ENCODE measurements at places on chromosomes 5 and 9.

GRCh38 chr5:148491793-148492184, 108.0 kb downstream of the FBXO38 start:
- no peak for DNase-seq

DNA sequence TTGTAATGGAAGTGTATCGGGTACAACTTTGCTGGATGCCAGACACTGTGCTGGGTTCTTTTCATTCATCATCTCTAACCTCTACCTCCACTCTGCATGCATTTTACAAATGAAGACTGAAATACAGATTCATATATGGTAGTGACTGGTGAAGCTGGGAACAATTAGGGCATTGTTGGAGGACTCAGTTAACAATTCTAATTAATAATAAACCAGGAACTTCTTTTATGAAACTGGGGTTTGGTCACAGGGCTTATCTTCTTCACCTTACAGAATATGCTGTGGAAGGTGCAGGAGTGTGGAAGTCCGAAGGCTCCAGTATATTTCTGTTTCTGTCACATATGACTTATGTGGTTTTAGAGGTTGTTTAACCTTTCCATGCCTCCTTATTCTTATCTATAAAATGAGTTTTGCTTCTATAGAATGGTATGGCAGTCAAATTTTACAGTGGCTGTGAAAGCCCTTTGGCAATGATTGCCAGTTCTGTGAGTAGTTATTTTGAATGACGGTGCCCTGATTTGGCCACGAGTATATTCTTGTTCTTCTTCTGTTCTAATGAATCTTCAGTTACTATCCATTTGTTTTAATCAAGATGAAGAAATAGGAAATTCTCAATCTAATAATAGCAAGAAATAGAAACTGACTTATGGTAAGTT, 284.7 kb downstream of the GABRB2 start:
- no peak for DNase-seq

DNA sequence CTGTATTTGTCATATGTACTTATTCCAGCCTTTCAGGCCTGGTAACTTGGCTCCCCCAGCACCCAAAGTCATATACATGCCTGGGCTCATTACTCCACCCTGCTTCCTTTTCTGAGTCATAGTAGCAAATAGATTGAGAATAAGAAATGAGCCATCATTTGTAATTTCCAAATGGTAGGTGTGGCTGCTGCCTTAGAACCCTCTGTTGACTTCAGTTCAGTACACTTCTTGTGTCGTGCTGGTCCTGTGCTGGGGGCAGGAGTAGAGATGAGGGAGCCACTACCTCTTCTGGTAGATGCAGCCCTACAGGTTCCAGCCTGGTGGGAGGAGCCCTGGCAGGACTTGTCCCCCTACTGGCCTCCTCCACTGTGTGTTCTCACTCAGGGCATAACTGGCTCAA, 11.1 kb downstream of the GM2A start:
- no peak for DNase-seq

GRCh38 chr9:77988630-77989029, 43.0 kb downstream of the GNAQ start:
- no peak for DNase-seq

DNA sequence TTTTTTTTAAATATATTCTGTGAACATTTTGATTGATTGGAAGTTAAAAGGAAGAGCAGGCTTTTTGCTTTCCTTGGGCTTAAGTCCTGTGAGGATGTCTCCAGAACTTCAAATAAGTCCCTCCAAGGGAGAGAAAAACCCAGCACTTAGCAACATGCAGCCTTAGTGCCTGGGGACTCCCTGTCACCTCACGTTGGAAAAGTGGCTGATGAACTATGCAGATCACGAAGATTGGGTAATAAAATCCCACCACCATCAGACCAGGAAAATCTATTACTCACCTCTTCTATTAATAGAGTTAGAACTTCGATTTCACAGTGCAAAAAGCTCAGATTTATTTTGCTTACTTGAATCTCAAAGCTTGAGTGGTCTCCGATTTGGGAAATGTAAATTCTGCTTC, 507.0 kb downstream of the MAT2B start:
- DNase-seq = no peak

GRCh38 chr5:172171118-172171517, 16.9 kb downstream of the STK10 start:
- DNase-seq = no peak

DNA sequence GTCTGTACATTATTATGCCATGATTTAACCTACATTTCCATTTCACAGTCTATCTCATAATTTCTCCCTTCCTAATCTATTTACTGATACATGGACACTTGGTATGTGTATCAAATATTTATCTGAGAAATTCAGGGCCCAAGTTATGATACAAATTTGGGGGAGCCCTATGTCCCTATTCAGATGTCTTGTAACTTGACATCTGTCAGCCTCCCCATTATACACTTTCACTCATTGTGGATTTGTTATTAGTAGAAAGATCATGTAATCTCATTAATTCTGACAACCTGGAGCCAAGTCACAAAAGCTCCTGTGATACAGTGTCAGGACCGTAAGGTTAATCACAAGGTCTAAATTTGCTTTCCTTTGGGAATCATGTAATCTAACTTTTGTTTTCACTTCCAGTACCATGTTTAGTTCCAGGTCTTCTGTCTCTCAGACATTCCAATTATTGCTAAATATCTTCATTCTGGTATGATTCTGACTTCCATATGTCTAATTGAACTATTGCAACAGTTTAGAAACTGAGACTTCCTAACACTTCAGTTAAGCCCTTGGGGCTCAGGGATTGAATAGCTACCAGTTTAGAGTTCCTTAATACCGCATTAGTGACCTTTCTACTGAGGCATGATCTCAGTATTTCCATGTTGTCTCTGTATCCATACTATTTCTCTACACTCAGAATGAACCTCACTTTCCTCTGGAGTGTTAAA, 182.9 kb upstream of the NUDT12 start:
- no peak for DNase-seq

- DNase-seq = no peak
These were observed 1672.0 kb upstream of the CDH9 start for GRCh38 chr5:28710360-28710759.

DNA sequence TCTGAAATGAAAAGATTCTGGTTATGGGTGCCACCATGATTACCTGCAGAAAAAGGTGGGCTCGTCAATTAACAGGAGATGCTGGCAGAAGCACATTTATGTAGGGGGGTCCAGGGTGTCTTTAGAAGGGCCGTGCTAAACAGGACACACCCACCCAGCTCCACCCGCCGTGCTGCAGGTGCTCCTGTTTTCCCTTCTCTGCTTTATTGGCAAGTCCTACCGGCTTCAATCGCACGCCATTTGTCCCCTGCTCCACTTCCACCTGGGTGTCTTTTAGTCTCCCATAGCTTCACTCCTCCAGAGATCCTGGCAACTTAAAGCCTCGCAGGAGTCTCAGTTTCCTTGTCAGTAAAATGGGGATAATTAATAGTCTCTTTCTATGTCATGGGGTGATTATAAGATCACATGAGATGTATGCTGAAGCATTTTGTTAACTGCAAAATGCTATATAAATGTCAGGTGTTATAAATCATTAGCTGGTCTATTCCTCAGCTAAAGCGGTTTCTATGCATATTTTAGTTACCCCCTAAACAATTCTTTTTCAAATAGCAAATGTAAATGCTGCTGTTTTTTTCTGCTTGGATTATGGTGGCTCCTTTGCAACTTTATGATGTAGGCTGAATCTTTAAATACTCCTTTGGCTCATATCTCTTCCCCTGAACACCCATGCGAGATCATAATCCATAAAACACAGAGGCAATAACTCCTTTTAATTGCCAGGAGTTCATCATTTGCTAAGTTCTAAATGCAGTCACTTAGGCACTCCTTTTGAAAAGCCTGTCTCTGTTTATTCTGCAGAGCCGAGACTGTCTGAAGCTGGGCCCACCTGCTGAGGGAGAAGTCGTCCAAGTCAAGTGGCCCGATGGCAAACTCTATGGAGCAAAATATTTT, 406.9 kb downstream of the KDM4C start:
- no peak for DNase-seq

DNA sequence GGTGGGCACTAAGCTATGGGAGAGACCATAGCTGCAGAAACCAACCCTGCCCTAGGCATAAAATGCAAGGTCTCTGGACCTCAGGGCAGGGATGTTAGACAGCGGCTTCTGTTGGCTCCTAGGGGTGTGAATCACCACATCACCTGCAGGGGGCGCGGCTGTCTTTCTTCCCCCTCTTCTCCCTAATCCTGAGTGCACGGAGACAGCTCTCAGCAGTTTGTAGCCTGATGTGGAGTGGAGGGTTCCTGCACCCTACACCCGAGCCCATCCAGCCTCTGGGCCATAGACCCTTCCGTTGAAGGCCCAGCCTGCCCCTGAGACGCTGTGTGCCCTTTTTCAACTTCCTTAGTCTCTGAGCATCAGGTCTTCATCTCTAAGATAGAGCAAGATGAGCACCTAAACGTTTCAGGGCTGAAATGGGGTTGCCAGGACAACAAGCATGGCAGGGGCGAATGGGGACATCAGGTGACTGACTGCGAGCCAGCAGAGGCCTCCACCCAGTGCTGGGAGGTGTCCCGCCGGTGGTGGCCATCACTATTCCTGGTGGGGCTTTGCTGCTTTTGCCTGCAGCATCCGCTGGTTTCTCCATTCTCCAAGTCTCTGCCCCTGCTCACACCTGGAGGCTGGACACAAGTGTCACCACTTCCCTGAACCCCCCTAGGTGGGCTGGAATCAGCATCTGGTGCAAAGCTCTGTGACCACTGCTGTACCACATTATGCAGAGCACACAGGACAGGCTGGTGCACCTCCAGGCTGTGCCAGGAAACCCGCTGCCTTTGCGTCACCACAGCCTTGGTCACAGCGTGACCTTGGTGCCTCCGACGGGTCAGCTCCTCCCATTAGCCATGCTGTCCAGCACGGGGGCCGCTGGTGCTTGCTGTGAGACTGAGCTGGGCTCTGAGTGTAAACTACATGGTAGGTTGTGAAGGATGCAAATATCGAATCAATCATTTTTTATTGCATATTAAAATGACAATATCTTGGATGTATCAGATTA, 2.5 kb upstream of the SEC16A start:
- peak; percentile 90 for DNase-seq

DNA sequence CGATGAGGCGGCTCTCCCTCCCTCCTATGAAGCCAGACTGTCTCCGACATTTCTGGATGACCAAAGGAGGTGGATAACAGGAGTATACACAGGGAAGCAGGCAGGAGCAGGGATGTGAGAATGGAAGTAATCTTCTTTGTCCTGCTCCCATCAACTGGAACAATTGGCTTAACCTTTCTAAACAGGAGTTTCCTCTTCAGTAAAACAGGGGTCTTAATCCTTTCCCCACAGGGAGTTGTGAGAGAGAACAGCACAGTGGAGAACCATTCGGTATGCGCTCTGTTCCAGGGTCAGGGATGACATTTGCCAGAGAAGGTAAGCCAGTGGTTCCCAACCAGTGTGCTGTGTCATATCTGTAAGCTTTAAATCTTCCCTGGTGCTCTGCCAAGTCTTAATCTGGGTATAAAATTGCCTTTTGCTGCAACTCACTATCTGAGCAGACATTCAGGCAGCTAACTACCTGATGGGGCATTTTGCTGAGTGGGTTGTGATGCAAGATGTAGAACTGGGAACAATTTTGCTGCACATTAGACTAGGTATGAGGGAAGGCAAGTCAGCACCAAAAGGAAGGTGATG, 294.8 kb upstream of the KIF2A start:
- DNase-seq = no peak

GRCh38 chr9:133691191-133691590, 47.0 kb downstream of the SARDH start:
- no peak for DNase-seq

DNA sequence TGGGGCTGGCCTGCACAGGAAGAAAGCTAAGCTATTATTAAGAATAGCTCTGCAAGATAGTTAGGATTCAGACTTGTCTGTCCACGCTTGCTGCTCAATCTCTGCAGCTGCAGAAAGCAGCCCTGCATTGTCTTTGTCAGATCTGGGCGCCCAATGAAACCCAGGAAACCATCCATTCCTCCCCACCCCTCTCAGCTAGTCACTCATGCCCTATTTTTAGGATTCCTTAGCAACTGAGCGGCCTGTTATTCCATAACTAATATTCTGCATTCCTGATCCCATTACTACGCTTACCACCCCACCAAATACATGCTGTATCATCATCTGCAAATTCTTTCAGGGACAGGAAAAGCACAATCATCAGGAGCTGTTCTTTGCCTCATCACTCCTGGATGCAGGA, 52.9 kb upstream of the APC start:
- no peak for DNase-seq

GRCh38 chr5:31827867-31828266, 188.9 kb downstream of the PDZD2 start:
- DNase-seq = no peak

GRCh38 chr5:177311723-177312648, at the start of gene MXD3:
Gene MXD3 (minus strand): TSS chr5:177311898. CDS start chr5:177311830, 68 bp downstream.
- DNase-seq = peak; percentile 96

- DNase-seq = no peak
These were observed 6.1 kb upstream of the EHMT1 start for GRCh38 chr9:137612741-137613142.

DNA sequence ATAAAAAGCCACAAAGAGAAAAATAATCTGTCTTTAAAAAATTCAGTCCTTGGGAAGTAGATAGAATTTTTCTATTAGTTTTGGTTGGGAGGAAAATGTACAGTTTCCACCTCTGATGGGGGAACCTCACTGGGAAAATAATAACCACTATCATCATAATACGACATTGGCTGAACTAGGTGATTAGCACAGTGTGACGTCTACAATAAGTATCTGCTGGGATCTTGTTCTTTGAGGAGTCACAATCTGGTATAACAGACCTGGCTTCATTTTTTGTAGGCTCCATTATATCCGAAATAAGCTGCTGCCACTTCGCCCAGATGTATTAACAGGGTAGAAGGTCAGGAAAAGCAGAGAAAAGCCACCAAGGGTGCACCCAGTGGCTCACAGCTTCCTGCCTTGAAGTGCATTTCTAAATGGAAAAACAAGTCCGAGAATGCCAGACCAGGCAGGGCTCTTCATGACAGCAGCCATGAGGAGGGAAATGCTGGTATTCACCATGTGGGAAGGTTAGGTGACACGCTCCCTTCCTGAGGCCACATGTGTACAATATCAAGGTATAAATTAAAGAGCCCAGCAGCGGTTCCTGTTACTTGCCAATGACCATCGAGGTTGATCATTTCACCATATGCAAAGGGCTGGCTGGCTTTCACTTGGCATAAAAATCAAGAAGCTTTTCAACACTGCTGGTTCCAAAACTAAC, 152.8 kb downstream of the PRELID2 start:
- DNase-seq = no peak

GRCh38 chr5:10522224-10522611, 41.7 kb upstream of the ANKRD33B start:
- DNase-seq = no peak

DNA sequence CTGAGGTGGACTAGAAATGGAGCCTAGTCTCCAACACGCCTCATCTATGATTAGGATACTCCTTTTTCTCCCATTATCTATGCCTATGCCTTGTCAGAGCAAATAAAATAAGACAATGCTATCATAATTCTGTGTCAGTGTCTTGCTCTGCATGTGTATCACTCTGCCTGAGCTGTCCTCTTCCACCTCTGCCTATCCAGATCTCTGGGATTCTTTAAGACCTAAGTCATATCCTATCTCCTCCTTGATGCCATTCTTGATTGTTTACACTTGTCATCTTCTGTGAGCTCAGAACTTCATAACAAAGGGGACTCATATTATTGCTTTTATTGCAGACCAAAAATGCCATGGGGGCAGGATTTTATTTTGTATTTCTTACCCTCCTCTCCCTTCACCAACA, 351.2 kb upstream of the C9orf72 start:
- DNase-seq = no peak

Data from coronary artery (tissue), 2 donors.